Activated naive CD4-positive, alpha-beta T cell (primary cell): ENCODE measurements at places on chromosomes 12 and 14.

GRCh38 chr12:78232756-78233155, 402.1 kb downstream of the NAV3 start:
- no peak for DNase-seq

GRCh38 chr12:19546611-19547162, 107.4 kb downstream of the AEBP2 start:
- DNase-seq = no peak

DNA sequence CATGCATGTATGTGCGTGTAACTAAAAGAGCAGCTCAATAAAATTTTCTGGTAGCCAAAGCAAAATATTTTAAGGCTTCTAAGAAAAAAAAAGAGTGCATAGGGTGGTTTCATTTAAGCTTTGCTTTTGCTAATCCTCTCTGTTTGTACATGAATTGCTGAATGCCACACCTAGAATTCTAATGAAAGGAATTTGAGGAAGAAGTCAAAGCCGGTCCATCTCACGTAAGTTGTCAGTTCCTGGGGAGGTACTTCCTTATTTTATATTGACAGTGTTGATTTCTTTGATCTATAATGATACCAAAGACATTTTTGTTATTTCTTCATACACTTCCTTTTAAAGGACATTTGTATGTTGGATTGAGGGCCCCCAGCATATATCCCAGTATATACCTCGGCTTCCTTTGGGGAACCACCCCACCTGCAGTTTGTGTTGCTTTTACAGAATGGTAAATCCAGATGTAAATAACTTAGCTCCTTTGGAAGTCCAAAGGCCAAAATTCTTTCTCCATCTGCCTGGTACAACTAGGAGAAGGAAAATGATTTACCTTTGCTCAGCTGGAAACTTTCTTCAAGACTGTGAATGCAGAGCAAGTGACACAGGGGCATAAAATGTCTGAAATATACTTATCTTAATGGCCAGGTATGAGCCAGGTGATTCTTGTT, 420.9 kb upstream of the ATP2B1 start:
- no peak for DNase-seq

DNA sequence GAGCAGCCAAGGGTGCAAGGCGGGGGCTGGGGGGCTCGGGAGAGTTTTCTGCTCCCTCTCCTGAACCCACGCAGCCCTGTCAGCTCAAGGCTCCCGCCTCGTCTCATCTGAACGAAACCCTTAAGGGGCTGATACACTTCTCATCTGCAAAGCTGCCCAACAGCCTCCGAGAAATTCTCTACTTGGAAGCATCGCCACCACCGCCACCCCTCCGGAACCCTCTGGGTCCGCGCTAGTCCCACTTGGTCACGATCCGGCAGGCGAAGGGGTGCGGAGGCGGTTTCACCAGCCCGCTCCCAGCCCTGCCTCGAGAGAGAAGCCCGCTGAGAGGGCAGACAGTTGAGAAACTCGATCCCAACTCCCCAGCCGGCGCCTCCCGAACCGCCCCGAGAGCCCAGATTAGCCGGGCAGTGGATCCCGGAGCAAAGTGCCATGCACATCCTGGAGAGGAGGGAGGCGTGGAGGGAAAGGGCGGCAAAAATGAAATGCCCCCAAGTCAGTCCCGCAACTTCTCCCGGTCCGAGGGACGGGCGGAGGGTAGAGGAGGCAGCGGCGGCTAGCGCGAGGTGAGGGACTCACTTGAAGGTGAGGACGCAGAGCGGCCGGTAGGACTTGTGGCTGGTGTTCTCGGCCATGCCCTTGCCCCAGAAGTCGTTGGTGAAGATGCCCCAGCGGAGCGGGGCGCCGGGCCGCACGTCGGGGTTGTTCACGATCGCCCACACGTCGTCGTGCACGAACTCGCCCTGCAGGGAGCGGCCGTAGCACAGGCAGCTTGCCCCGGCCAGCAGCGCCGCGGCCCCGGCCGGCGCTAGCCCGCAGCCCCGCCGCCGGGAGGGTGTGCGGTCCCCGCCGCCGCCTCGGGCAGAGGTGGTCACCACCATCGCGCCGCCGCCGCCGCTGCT, 620 bp downstream of the TMTC1 start:
- no peak for DNase-seq

GRCh38 chr14:65242732-65243134, 140.4 kb upstream of the MAX start:
- no peak for DNase-seq

GRCh38 chr12:94648578-94648977, 1.8 kb downstream of the TMCC3 start:
- DNase-seq = no peak

DNA sequence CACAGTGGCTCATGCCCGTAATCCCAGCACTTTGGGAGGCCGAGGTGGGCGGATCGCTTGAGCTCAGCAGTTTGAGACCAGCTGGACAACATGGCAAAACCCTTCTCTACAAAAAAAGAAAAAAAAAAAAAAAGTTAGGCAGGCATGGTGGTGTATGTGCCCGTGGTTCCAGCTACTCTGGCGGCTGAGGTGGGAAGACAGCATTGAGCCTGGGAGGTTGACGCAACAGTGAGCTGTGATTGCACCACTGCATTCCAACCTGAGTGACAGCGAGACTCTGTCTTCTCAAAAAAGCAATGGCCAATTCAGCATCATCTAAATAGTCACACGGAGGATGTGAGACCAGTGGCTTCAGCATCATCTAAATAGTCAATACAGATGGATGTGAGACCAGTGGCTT, 10.4 kb upstream of the SAMD4A start:
- DNase-seq = no peak

GRCh38 chr14:100726550-100727085, at the start of gene DLK1:
Gene DLK1 (plus strand): TSS chr14:100726892. CDS start chr14:100727069, 177 bp downstream.
- no peak for DNase-seq
